ENCODE measurements at places on chromosomes 2 and 18.
A peak's percentile ranks its signal among the peaks of the same experiment; 100 is the strongest.

DNA sequence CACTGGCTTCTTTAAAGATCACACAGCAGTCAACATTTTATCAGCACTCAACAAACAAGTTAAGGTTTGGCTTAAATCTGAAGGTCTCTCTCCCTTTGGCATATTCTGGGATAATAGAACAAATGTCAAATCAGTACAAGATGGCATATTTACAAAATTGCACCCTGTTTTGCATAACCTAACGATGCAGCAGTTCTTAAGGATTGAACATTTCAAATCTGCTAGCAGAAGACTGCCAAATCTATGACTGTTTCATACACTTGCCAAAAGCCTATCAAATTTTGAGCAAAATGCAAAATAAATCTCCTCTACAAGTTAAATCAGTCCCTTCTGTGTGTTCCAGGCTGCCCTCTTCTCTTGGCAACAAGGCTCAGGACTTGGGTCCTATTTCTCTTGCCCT, 73.6 kb downstream of the DPP4 start:
- no peak for DNase-seq

DNA sequence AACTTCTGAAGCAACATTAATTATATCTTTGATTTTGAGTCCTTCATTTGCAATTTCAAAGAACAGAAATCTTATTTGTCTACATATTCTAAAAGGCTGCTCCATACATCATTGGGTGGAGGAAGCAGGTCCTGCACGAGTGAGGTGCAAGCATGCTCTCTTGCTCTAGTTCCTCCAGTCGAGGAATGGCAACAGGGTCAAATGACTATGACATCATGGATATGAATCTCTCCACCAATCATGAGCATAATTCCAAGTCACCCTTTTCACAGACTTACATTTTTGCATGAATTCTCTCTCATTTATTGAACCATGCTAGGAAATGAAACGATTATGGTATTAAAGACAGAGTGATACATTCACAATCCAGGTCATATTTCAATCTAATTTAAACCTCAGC, 608.8 kb upstream of the SOX11 start:
- no peak for DNase-seq

DNA sequence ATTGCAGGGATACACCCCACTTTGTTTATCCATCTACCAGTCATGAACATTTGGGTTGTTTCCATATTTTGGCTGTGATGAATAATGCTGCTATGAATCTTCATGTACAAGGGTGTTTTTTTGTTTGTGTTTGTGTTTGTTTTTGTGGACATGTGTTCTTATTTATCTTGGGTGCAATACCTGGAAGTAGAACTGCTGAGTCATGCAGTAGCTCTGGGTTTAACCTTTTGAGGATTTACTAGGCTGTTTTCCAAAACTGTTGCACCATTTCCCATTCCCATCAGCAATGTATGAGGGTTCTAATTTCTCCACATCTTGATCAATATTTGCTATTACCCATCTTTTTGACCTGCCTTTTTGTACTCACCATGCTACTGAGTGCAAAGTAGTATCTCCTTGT, 140.0 kb upstream of the CYP1B1 start:
- no peak for DNase-seq

DNA sequence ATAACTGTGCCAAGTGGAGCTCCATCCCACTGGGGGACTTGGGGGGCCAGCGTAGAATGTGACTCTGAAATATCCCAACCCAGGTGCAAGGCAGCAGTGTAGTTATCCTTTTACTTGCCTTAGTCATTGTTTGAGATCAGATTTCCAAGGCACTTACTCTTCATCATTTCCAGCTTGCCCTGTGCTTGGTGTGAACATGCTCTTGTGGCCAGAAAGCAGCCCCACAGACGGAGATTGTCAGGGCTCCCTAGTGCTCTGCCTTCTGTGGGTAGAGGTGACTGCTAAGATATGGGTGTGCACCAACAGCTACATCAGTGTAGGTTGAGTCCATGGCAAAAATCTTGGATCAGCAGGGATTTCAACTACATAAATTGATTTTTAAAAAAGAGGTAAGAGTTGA, 2010.0 kb upstream of the PIK3C3 start:
- DNase-seq = no peak

DNA sequence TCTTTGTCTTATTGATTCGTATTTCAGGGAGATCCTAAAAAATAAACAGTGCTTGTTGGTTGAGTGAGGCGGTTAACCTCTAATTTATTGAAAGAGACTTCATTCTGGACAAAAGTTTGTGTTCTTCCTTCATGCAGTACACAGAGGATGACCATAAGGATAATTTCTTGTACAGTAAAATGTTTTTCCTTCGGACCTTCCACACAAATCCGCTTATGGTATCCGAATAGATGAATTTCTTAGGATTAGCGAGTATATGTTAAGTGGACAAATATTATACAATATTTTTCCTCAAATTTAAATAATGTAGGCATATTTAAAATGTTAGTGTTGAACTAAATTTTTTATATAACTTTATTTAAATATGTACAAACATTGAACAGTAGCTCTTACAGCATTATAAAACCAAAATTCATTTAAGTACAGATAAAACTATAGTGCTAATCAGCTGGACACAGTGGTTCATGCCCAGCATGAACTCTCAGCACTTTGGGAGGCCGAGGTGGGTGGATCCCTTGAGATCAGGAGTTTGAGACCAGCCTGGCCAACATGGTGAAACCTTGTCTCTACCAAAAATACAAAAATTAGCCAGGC, 84.4 kb downstream of the LPIN1 start:
- DNase-seq = no peak

GRCh38 chr2:77017355-77017745, 504.8 kb downstream of the LRRTM4 start:
- DNase-seq = no peak

GRCh38 chr2:156320486-156321098, 11.9 kb downstream of the NR4A2 start:
- DNase-seq = peak; percentile 30

DNA sequence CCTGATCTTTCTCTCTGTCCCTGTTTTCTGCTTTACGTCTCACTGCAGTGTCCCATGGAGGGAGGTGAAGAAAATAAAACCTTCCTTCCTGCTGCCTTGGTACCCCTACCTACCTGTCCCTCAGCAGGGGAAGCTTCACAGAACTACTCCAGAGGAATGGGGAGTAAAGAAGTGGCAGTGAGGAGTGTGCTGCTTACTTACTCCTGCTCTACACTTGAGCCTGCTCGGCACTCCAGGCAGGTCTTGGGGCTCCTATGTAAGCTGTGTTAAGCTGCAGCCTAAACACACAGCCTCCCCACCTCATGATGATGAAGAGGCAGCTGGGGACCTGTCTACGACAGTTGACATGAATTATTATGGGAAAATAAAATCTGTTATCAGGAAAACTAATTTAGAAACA, 72.6 kb downstream of the ACSL3 start:
- no peak for DNase-seq

GRCh38 chr18:23369266-23369665, 83.8 kb upstream of the RIOK3 start:
- no peak for DNase-seq

GRCh38 chr18:63788447-63789096, 13.4 kb downstream of the SERPINB7 start:
- DNase-seq = no peak

DNA sequence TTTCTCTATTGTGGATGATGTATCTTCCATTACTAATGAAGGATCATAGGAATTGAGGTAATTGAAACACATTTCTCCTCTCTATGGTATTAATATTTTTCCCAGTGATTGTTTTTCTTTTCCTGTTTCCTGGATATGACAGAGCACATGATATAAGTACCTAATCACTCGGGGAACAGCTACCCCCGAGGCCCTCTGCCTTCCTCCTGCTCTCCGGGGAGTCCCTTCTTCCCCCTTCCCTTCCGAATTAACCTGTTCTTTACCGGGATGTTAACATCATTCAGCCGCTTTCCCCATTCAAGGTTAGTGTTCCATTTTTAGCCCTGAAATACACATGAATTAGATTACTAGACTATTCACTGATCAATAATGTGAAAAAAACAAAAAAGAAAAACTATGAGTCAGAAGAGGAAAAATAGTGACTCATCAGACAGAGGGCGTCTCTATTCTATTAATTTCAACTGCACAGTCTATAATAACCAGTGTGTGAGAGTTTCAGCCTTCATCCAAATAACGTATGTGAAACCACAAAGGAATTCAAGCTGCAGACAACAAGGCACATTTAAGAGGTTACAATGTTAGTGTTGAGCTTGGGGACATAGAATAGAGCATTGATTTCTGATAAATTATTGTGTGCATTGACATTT, 450.8 kb downstream of the DLGAP1 start:
- DNase-seq = no peak

DNA sequence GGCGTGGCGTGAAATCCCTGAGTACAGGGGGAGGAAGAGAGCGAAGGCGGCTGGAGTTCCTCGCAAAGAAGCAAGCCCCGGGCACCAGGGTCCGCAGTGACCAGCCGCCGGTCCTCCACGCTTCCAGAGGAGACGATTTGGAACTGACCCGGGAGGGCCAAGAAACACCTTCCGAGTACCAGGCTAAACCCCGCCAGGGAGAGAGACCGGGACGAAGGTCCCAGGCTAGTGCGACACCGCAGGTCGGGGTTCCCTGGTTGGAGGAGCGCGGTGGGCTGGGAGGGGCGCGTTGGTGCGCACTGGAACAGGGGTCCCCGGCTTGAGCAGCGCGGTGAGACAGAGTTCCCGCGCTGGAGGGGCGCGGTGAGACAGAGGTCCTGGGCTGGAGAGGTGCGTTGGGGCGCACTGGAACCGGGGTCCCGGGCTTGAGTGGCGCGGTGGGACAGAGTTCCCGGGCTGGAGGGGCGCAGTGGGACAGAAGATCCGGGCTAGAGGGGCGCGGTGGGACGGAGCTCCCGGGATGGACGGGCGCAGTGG, 901 bp downstream of the WDFY1 start:
- DNase-seq = peak; percentile 19

DNA sequence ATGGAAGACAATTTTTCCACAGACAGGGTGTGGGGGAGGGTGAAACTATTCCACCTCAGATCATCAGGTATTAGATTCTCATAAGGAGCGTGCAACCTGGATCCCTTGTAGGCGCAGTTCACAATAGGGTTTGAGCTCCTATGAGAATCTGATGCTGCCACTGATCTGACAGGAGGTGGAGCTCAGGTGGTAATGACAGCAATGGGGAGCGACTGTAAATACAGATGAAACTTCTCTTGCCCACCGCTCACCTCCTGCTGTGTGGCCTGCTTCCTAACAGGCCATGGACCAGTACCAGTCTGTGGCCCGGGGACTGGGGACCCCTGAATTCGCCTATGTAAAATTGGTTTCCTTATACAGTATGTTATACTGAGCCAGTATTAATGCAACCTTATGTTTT, 27.3 kb upstream of the E2F6 start:
- no peak for DNase-seq

DNA sequence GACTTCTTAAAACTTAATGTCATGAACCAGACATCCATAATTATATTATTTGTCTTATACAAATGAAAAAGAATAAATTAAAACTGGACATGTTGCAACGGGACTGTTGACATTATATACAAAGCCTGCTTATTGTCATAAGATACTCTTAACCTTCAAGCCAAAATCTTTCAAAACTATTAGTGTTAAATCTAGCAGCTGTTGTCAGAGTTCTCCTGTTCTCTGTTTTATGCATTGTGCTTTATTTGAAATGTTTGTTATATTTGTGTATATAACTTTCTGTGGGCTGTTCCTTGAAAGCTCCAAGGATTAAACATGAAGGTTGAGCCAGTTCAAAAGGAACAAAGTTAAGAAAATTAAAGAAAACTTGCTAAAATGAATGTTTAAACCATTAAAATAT, 335.5 kb upstream of the NT5C1B start:
- no peak for DNase-seq

DNA sequence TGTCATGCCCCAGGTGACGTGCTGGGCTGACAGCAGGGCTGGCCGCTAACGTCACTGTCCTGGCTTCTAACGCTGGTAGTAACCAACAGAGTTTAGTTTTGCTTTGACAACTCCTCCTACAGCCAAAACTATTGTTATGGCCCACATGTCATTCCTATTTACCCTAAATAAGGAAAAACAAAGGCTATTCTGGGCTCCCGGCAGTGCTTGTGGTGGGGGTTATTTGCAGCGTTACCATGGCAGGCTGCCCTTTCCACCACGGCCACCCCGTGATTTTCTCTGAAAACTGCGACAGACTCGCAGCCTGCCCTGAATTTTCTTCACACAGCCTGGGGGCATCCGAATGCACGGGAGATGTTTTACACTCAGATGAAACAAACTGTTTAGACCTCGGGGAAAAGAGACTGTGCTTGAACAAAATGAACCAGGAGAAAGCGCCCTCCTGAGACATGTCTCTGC, 115.2 kb downstream of the FAM210A start:
- DNase-seq = peak; percentile 49

GRCh38 chr2:213189001-213189899, 37.8 kb upstream of the IKZF2 start:
- no peak for DNase-seq

GRCh38 chr2:127584047-127584446, 48.6 kb downstream of the MYO7B start:
- no peak for DNase-seq

DNA sequence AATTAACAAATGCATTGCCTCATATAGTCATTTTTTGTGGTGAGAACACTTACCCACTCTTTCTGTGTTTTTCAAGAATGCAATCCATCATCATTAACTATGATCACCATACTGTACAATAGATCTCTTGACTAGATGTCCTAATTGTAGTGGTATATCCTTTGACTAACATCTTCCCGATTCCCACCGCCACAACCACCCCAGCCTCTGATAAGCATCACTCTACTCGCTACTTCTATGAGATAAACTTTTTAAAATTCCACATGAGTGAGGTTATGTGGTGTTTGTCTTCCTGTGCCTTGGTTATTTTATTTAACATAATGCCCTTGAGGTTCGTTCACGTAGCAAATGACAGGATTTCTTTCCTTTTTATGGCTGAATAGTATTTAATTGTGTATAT, 6.6 kb downstream of the VWA3B start:
- DNase-seq = no peak

- no peak for DNase-seq
Observed at GRCh38 chr2:156332284-156332533, 312 bp downstream of the NR4A2 start.

DNA sequence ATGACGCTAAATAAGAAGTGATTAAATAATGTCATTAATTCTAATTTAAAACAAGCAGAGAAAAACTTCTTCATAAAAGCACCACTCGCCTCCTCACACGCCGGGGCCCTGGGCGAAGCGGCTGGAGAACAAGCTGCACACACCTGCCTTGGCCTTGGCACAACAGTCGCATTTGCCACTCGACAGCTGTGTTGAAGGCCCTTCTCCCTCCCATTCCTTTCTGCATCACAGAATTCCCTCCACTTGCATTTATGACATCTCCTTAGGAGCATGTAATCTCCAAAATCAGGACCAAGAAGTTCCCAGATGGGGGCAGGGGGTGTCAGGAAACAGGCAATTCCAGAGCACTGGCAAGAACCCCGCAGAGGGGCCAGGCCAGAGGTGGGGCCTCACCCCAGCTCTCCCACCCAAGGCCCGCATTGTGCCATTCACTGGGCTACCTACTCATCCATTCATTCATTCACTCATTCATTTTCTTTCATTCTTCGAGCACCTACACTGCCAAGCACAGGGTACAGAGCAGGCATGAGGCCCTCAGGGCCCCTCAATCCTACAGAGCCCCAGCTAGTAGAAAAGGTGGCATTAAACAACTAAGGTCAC, 6.4 kb downstream of the HDAC4 start:
- DNase-seq = no peak

GRCh38 chr18:73556904-73557303, 590.7 kb downstream of the FBXO15 start:
- no peak for DNase-seq

GRCh38 chr18:73621091-73621490, 526.5 kb downstream of the FBXO15 start:
- DNase-seq = no peak

Data from substantia nigra (tissue), 51 donors.